ENCODE measurements at places on chromosomes 16 and 17. TPM values are rescaled to one million over a fixed set of nuclear protein-coding genes. Genes with fewer than 3 reads are reported as not detected.

Gene SLC13A2
- total RNA-seq = not detected

Gene TEKT5
- not detected for total RNA-seq

Gene MILR1
- 0.56 TPM for total RNA-seq

Gene RNF222
- not detected for total RNA-seq

Gene BCO1
- not detected for total RNA-seq

Gene NECAB2
- total RNA-seq = not detected

Gene TMC7
- 0.28 TPM for total RNA-seq

Gene C16orf96
- not detected for total RNA-seq

DNA sequence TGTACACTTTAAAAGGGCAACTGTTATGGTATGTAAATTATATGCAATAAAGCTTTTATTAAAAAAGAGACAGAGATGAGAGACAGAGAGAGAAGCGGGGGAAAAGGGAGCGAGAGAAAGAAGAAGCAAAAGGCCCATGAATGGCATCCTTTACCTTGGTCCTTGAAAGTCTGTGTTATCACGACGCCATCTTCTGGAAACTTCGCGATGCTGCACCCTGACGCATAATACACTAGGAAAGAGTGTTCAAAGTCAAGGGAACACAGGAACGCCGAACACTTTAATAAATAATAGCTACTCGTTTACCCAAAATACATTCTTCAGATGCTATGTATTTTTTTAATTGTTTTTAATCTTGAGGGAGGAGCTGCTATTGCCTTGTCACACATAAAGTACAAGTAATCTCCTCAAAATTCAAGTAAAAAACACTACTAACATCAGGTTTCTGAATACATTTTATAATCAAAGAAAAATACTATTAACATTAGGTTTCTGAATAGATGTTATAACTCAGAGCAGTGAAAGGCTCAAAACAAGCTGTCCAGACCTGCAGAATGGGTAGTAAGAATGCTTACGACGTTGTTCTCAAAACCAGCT is 23.0 kb upstream of the SLC38A8 start:
- peaks cover 47% of the 10 kb centered on the region for H3K36me3 ChIP-seq
- peaks cover 1% of the 10 kb centered on the region for H3K4me1 ChIP-seq
- H3K4me3 ChIP-seq = no peak overlapping the region
- no peak overlapping the region for H3K27ac ChIP-seq
- DNase-seq = peak; percentile 62

DNA sequence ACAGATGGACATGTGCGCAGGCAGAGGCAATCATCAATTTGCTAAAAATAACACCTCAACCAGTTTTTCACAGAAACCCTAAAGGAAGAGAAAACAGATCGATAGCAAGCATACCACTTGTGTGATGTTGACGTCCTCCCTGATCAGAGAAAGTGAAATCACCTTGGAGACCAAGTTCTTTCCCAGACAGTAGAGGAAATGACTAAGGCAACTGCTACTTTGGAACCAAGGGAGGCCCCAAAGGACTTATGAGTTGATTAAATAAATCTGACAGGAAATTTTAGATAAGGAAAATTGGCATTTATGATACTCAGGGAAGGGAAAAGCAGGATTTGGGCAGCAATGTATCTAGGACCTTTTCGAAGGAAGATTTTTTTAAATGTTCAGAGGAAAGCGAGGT is 267.1 kb upstream of the ASIC2 start:
- no peak overlapping the region for H3K4me3 ChIP-seq
- no peak overlapping the region for H3K27ac ChIP-seq
- no peaks in the 10 kb centered on the region for H3K27me3 ChIP-seq

DNA sequence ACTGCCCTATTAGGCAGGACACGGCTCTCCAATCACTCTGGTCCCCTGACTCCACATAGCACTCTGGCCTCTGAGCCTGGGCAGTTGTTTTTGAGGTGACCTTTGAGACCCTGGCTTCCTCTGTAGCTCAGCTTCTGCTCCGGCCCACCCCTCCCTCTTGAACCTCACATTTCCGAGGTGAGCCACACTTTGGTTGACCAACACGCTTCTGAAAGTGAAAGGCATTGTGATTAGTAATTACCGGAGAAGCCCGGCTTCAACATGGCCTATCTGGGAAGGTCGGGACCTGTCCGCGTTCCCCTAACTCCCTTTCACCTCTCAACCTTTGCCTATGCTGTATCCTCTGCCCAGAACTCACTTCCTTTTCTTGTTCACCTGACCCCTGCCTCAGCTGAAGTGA is 10.3 kb upstream of the ITGAX start:
- H3K4me1 ChIP-seq = no peaks in the 10 kb centered on the region
- H3K36me3 ChIP-seq = no peaks in the 10 kb centered on the region
- H3K4me3 ChIP-seq = no peak overlapping the region
- DNase-seq = no peak
- no peaks in the 10 kb centered on the region for H3K27me3 ChIP-seq
- H3K27ac ChIP-seq = no peak overlapping the region

GRCh38 chr16:52799149-52799548 is 252.2 kb upstream of the TOX3 start:
- H3K27me3 ChIP-seq = no peaks in the 10 kb centered on the region
- H3K27ac ChIP-seq = no peak overlapping the region
- H3K36me3 ChIP-seq = no peaks in the 10 kb centered on the region
- H3K4me3 ChIP-seq = no peak overlapping the region

DNA sequence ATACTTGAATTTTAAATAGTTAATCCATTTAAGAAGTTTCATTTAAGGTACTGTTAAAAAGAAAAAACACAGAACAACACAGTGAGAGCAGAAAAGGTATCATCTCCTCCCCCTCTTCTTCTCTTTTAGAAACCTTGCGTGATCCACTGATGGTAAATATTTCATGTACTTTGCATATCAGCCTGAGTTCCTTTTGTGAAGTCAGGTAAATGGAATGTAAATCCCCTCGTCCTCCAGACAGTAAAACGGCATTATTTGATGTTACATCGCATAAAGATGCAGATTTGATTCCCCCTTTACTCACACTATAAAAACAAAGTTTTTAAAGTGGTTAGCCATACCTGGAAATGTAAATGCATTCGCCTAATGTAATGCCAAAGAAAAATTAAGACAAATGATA is 234.4 kb downstream of the WWOX start:
- no peak overlapping the region for H3K27ac ChIP-seq
- H3K4me1 ChIP-seq = no peaks in the 10 kb centered on the region

GRCh38 chr17:77426676-77427386 is 286.1 kb downstream of the SEC14L1 start:
- DNase-seq = no peak
- peak overlapping the region; percentile 91 for H3K27ac ChIP-seq
- no peak overlapping the region for H3K4me3 ChIP-seq
- H3K27me3 ChIP-seq = no peaks in the 10 kb centered on the region

DNA sequence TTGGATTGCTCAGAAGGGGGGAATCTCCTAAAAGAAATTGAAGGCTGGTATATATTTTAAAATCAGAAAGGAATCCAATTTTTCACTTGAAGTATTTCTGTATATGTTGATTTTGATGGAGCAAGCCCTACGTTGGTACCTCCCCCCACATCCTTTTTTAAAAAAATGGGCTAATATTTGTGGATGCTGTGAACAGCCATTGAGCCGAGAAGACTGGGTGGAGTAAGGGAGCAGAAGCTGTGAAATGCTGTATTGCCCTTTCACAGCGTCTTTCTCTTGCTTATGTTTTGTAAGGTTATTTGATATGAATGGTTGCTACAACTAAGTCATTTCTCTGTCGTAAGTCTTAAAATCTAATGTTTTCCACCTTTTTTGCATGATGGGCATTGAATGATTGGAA is 2.3 kb downstream of the PAFAH1B1 start:
- no peaks in the 10 kb centered on the region for H3K27me3 ChIP-seq
- no peaks in the 10 kb centered on the region for H3K36me3 ChIP-seq
- peaks cover 2% of the 10 kb centered on the region for H3K4me1 ChIP-seq

GRCh38 chr17:17495536-17496188 is 533 bp downstream of the RASD1 start:
- peaks cover 7% of the 10 kb centered on the region for H3K4me1 ChIP-seq
- H3K27me3 ChIP-seq = peaks cover 3% of the 10 kb centered on the region
- H3K36me3 ChIP-seq = peaks cover 17% of the 10 kb centered on the region

Data from IMR-90 (cell line).